SIG-M5 (cell line): ENCODE measurements at places on chromosomes 4 and X.

DNA sequence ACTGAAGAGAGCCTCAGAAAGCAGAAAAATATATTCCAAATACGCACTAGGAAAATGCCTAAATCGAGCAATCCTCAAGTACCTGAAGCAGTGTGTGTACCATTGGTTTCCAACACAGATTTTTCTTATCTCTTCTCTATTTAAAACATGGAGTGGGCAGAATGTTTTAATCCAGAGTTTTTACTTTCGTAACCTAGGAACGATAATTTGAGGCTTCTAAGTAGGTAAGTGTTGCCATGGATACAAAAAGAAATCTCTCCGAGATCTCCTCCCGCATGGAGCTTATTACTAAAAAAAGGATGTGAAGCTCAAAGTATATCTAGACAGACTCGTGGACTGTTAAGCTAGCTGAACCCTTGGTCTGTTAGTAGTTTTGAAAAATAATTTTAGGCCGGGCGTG, 23.0 kb upstream of the OTUD4 start:
- DNase-seq = no peak

DNA sequence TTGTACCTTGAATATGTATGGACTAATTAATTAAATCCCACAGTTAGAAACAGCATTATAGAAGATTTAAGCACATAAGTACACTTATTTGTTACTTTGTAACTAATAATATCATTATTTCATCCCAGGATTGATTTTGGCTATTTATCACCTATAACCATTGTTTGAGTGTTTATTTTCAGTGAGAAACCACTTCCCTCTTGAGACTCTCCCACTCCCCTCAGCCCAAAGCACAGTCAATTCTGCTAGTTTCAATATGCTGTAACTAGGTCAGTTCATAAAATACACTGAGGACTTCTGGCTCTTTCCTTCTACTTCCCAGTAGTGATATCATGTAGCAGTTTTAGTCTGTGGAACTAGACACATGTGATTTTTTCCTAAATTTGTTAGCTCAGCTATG, 16.3 kb downstream of the OFD1 start:
- no peak for DNase-seq

- DNase-seq = no peak
These were observed 96.9 kb upstream of the GPRIN3 start for GRCh38 chr4:89404530-89404929.

DNA sequence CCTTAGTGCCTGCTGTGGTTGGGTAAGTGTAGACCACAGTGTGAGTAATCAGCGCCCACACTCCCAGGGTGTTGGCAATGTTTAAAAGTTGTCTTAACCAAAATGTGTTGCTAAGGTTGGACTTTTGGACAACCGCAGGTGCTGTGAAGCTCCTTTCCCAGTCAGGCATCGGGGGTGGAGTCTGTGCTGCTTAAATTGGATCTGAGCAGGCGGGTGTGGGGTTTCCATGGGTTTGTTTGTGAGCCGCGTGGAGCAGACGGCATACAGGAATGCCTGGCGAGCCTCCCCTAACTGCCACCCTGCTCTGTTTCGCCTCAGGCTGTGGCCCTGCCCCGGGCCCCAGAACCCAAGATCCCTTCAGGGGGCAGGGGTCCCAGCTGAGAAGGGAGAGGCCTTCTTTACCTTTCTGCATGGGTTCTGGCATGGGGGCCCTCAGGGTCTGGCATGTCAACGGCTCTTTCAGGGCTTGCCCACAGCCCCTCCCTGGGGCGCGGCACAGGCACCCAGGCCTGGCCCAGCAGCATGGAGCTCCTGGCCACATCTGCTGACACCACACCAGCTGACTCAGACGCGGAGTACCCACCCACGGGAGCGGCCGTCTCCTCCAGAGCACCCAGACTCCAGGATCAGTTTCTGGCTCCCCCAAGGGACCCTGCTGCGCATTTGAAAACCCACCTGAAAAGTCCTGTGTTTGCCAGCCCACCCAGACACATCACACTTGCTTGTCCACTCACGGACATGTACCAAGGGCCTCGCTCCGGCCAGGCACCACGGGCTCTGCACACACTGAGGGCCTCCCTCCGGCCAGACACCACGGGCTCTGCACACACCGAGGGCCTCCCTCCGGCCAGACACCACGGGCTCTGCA, 5.1 kb upstream of the SPON2 start:
- no peak for DNase-seq

DNA sequence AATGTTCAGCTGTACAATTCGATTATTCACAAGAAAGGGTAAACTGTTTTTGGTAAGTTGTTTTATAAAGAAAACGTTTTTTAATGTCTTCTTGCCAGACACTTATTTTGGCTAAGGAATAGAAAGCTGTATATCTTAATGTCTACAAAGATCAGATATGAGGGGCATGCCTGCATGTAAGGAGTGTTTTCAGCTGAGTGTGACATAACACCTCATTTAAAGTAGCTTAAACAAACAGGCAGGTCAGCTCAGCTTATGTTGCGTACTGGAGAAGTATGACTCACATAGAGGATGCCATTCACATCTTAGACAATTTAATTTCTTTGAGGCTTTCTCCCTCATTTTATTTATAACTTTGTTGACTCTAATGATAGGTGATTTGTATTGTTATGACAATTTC, 30.4 kb downstream of the LAMTOR3 start:
- no peak for DNase-seq

GRCh38 chrX:97547877-97548578, 664.3 kb downstream of the RPA4 start:
- DNase-seq = no peak

DNA sequence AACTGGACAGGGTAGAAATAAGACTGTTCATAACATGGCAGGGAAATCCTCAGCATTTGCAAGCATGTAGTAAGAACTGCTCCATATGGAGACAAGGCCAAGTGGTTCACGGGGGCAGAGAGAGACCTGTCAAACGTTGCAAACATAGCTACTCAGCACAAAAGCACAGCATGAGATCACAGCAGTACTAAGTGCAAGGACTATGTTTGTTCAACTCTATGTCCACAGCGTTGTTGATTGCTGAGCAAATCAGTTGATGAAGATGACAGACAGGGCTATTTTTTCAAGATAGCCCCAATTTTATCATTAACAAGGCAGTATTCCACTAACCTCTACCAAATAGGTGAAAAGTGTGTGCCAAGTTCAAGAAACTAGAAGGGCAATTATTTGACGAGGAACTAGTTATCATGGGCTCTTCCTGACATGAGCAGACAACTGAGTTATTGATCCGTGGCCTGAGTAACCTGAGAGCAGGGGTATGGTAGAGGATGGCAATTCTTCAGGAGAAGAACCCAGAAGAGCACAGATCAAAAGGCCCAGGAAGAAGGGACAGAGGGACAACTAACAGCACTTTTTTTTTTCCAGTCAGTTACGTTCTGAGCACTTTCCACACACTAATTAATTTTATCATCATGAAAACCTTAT, 57.4 kb downstream of the SPOCK3 start:
- DNase-seq = no peak

DNA sequence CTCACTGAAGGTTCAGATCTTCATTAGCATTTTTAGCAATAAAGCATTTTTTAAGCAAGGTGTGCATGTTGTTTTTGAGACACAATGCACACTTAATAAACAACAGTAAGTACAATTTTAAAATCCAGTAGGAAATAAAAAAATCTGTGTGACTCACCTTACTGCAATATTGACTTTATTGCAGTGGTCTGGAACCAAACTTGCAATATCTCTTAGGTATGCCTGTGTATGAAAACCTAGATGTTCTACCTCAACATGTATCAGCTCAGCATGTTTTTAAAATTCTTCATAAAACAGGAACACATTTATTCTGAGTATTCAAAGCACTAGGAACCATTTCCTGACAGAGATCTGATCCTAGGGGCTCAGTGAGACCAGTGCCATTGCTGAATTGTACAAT, 26.7 kb downstream of the NR0B1 start:
- DNase-seq = no peak

GRCh38 chrX:110172215-110172614, 145.7 kb downstream of the AMMECR1 start:
- DNase-seq = no peak

DNA sequence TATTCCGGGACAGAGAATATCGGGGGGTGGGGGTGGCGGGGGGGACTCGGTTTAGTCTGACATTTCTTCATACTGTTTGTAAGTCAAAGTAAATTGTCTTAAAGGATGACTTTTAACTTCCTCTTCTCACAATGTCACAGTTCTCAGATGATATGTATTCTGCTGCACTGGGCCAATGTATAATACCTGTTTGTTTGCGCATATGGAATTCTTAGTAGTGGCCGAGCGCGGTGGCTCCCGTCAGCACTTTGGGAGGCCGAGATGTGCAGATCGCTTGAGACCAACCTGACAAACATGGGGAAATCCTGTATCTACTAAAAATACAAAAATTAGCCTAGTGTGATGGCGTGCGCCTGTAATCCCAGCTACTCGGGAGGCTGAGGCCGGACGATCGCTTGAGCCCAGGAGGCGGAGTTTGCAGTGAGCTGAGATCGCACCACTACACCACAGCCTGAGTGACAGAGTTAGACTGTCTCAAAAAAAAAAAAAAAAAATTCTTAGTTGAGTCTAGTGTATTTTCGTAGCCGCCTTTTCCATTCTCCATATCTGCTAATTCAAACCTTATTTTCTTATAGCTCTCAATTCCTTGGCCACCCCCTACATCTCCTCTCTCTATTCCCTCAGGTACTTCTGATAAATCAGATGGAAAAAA, 851 bp downstream of the POLR2B start:
- DNase-seq = no peak

- no peak for DNase-seq
These were observed 148.1 kb upstream of the SH3RF1 start for GRCh38 chr4:169418846-169419245.

GRCh38 chrX:108313669-108314068, 124.6 kb downstream of the COL4A6 start:
- DNase-seq = no peak

- DNase-seq = no peak
These were observed 10.1 kb upstream of the SASH3 start for GRCh38 chrX:129769467-129770154.

DNA sequence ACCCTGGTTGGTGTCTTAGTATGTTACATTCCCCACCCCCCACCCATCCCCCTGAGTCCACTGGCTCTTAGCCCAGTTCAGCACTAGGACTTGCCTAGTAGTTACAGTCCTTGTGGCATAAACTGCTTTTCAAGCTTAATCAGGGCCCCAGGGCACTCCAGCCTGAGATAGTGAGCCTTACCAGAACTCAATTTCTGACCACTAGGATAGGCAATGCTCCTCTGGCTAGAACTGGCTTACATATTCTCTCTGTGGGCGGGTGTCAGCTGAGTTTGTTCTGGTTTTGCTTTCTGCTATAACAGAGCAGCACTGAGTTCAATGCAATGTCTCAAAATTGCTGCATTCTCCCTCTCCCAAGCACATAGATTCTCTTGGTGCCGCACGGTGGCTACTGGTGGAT, 391.4 kb upstream of the DIPK2B start:
- DNase-seq = no peak

- no peak for DNase-seq
These were observed 77.7 kb downstream of the TSPAN7 start for GRCh38 chrX:38638952-38639529.

DNA sequence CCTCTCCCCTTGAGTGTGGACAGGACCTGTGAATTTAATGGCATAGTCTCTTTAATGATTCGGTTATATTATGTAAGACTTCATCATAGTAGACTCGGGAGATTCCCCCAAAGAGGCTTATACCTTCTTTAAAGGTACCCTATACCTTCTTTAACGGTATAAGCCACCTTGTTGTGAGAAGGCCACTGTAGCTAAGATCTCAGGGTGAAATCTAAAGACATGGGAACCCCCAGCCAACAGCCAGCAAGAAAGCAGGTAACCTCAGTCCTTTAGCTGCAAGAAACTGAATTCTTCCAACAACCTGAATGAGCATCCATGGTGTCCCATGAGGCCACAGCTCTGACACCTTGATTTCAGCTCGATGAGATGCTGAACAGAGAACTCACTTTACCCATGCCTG, 931 bp downstream of the DDX60 start:
- no peak for DNase-seq

DNA sequence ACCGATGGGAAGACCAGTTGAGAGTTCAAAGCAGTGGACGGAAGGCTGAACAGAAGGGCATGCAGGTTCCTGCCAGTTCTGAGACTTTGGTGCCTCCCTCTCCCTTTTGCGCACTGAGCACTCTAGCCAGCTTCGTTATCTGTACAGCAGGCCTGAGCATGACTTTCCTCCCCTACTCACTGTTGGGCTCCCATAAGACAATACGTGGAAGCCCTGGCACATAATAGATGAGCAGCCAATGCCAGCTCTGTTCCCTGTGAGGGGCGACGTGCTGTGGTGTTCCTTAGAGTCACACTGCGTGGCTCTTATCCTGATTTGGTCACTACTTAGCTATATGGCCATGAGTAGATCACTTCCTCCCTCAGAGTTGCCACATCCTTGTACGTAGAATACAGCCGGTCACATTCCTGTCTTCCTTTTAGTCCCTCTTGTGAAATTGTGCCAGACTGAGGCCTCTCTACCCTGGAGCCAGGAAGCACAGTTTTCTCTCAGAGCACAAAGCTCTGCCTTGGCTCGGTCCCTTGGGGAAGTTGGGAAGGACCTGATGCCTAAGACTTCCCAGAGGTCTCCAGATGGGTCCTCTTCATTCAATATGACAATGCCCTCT, 160.4 kb upstream of the MAMLD1 start:
- DNase-seq = no peak

DNA sequence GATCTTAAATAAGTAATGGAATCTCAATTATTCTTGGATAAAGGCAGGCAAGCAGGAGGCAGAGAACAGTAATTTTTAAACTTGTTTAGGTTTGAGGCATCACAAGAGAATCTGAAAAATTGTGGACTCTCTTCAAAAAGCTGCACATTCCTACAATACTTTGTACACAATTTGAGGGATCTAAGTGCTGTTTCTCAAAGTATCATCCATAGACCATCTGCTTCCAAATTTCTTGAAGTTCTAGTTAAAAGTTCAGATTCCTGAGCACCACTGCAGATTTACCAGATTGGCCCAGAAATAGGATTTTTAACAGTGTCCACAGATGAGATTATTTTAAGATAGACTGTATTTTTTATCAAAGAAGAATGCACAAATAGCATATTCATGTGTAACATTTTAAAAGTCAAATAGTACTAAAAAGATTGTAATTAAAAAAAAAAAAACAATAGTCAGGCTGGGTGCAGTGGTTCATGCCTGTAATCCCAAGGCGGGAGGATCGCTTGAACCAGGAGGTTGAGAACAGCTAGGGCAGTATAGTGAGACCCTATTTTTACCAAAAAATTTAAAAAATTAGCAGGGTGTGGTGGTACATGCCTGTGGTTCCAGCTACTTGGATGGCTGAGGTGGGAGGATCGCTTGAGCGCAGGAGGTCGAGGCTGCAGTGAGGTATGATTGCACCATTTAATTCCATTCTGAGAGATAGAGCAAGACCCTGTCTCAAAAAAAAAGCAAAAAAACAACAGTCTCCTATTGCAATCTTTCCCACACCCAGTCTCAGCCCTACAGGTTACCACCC, 14.2 kb upstream of the FNIP2 start:
- no peak for DNase-seq

GRCh38 chrX:68487254-68487653, 11.6 kb upstream of the YIPF6 start:
- no peak for DNase-seq

GRCh38 chrX:134382821-134383220, 77.1 kb upstream of the HPRT1 start:
- DNase-seq = no peak
